ENCODE measurements at places on chromosomes 16 and 17. TPM values are rescaled to one million over a fixed set of nuclear protein-coding genes. Genes with fewer than 3 reads are reported as not detected.

GRCh38 chr16:980595-980854 lies 1.0 kb upstream of the SOX8 start:
- no peak for DNase-seq

GRCh38 chr17:13492737-13493122 lies 109.0 kb downstream of the HS3ST3A1 start:
- DNase-seq, result no peak

DNA sequence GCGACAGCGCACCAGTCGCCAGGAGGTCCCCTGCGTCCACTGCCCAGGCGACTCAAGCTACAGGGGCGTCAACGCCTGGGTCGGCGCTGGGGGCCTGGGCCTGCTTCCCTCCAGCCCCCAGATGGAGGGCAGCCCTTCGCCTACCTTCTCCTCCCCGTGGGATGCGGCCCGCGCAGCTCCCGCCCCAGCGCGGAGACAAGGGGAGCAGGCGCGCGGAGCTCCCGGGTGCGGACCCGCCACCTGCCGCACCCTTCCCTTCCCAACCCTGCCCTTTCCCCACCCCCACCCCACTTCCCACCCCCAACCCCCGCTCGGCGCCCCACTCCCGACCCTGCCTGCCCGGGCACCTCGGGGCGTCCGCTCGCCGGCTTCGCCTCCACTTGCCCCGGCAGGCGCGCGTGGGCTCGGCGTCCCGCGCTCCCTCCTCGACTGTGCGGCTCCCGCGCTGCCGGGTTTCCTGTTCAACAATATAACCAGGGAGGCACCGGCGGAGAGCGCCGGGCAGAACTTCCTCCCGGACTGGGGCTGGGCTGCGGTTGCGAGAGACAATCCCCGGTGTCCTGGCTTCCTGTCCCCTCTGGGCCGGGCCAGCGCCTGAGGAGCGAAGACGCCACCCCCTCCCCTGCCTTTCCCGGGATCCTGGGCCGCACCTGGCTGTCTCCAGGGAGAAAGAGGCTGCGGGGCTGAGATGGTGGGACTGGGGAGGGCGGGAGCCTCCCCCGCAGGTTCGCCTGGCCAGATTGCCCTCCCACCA lies at the start of gene ARHGAP27:
Gene ARHGAP27, minus strand, starts transcription at position 466 of the 754 bp plus-strand sequence. CDS start 2,591 bp downstream, outside the sequence.
- no peak for DNase-seq

SHBG gene
- 0.79 TPM for total RNA-seq

RAB37 gene
- total RNA-seq, result 0.82 TPM

All from kidney epithelial cell (primary cell).